HFFc6 (cell line): ENCODE measurements at places on chromosomes 3 and 15.

DNA sequence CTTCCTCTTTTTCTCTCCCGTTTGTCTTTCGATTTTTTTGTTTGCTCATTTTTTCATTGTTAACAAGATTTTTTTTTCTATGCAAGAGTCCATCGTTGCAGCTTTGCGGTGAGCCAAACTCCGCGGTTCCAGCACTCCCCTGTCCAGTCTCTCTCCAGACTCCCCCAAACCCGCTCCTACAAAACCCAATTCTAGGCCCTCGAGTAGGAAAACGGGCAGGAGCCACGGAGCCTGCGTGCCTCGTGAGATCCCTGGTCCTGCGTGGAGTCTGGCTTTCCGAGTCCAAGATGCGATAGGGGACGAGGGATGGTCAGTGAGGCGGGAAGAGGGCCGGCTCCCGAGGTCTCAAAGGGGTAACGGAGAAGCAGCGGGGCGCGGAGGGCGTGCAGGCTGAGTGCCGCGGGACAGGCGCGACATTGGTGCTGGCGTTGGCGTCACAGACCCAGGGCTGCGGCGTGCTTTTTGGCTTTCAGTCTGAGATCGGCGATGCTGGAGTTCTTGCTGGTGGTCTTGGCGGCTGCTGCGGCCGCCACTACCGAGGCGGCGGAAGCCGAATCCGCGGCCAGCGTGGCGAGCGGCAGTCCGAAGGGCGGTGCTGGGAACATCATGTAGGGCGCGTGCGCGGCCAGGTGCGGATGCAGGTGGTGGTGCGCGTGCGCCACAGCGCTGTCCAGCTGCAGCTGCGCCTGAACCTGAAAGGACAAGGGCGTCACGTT is 8.5 kb downstream of the SHOX2 start:
- DNase-seq = no peak

GRCh38 chr3:2354702-2355101 is 256.0 kb downstream of the CNTN4 start:
- no peak for DNase-seq

- DNase-seq = no peak
These were observed 73.2 kb downstream of the CLSTN2 start for GRCh38 chr3:140007911-140008869.

GRCh38 chr3:125126323-125126722 is 70.5 kb upstream of the HEG1 start:
- no peak for DNase-seq

DNA sequence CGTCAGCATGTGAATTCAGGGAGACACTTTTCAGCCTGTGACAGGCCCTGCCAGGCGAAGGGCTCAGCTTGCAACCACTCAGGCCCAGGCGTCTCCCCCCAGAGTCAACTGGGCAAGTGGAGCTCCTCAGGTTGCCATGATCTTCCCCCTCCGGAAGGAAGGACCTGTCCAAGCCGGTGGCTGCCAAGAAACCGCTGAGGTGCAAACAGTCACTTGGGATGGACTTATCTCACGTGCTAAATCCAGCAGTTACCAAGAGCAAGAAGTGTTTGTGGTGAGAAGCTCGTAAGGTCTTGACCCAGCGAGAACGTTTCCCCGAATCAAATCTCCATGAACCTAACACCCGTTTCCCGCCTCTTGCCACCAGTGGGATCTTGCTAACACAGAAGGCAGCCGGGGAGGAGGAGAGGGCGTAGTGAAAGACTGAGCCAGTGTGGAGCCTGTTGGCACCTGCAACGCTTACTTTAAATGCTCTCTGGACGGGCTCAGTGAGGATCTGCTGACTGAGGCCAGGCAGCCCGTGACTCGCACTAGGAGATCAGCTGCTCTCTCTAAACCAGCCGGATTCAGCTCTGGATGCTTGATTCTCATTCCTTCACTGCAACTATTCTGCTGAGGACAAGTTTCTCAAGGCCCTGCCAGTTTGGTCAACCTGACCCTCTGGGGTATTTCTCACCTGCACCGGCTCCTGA is 39.0 kb downstream of the IQSEC1 start:
- DNase-seq = no peak

DNA sequence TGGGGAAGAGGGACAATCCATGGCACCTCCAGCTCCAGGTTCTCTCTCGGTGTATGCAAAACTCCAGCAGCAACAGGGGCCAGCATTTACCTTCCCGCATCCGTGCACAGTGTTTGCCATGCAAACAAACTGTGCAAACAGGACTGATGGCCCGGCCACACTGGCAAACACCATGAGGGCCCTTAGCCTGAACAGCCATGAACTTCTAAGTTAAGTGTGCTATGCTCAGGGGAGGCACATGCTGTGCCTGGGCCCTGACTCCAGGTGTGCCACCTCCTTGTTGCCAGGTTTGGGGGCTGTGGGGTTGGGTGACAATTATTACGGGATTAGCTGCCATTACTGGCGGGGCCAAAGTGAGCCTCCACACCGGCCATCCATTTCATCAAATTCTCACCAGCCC is 57.5 kb downstream of the CACNA2D2 start:
- DNase-seq = no peak

GRCh38 chr3:138995706-138996105 is 10.4 kb downstream of the PRR23A start:
- no peak for DNase-seq

GRCh38 chr3:59256230-59256629 is 206.4 kb upstream of the CFAP20DC start:
- no peak for DNase-seq

GRCh38 chr3:121836481-121836880 is 1.5 kb downstream of the EAF2 start:
- no peak for DNase-seq

DNA sequence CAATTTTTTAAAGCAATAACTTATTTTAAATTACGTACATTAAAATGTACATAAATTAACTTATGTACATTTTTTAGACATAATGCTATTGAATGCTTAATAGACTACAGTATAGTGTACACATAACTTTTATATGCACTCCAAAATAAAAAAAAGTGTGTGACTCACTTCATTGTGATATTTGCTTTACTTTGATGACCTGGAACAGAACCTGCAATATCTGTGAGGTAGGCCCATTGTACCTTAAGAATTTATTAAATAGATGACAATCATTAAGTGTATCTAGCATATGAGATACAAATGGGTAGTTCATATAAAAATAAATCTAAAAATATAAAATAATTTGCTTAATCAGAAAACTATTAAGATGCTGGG is 276.7 kb downstream of the NFKBIZ start:
- no peak for DNase-seq

- no peak for DNase-seq
These were observed 346.1 kb downstream of the FEZF2 start for GRCh38 chr3:62027241-62027640.

- no peak for DNase-seq
These were observed 33.8 kb upstream of the MUC4 start for GRCh38 chr3:195845483-195845882.

- no peak for DNase-seq
These were observed 22.0 kb upstream of the LEKR1 start for GRCh38 chr3:156803952-156804741.

DNA sequence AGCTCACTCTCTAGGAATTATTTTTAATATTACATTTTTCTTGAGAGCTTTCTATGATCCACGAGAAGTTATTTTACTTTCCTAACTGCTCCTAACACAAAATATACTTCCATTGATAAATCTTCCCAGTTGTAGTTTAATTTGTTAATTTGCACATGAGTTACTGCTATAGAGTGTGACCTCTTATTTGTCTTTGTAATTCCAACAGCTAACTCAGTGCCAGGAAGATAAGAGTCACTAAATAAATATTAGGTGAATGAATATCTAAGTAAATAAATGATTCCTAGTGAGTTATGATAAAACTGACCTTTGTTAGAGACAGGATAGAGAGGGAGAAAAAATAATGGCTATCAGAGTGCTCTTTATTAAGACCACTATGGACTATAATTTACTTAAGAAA is 319.9 kb downstream of the NAALADL2 start:
- no peak for DNase-seq

DNA sequence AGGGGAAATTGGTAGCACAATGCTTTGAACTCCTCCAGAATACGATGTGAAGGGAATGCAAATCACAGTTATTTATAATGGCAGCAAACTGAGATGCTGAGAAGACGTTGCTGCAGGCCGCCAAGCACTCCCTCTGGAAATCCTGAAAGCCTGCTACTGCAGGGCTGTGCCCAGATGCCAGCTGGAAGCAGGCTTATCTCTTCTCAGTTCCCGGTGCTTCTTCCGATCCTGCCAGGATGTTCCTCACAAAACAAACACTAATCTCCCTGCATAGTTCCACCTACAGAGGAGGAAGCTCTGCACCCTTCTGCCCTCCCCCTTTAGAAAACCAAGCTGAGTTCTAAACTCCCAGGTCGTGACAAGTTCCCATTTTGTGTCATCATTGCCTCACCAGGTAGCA is 201.7 kb upstream of the BCL6 start:
- no peak for DNase-seq

DNA sequence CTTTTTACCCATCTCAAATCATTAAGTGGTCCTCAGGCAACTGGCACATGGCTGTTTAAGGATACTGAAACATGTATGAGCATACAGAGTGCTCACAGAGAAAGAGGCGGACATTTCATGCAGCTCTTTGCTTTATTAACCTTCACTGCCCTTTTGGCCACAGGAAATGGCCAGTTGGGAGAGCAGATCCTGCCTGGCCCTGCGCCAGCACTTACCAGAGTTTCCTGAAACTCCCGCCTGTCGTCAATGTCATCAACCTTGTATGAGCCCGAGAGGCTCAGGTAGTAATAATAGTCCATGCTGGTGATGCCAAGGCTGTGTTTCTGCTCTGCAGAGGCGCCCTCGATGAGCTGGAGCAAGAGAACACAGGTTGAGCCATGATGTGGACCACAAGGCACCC is 17.8 kb downstream of the LDHAL6B start:
- no peak for DNase-seq

DNA sequence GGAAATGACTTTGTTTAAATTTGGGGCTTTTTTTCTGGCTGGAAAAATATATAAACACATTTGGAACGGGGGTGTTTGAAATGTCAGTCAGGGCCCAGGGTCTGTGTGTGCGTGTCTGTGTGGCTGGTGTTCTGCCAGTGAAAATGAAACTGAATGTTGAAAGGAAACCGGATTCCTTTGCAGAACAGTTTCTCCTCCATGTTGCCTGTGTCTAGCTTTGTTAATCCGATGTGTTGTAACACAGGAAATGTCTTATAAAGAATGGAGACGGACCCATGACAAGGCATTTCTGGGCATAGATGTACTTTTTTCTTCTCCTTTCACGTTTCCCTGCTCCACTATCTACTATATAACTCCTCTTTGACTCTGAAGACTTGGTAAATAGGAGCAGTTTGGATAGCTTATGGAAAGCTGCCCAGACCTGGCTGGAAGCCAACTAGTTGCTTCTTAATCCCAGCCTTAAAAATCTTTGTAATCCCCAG is 2.8 kb downstream of the SQOR start:
- DNase-seq = peak; percentile 73

DNA sequence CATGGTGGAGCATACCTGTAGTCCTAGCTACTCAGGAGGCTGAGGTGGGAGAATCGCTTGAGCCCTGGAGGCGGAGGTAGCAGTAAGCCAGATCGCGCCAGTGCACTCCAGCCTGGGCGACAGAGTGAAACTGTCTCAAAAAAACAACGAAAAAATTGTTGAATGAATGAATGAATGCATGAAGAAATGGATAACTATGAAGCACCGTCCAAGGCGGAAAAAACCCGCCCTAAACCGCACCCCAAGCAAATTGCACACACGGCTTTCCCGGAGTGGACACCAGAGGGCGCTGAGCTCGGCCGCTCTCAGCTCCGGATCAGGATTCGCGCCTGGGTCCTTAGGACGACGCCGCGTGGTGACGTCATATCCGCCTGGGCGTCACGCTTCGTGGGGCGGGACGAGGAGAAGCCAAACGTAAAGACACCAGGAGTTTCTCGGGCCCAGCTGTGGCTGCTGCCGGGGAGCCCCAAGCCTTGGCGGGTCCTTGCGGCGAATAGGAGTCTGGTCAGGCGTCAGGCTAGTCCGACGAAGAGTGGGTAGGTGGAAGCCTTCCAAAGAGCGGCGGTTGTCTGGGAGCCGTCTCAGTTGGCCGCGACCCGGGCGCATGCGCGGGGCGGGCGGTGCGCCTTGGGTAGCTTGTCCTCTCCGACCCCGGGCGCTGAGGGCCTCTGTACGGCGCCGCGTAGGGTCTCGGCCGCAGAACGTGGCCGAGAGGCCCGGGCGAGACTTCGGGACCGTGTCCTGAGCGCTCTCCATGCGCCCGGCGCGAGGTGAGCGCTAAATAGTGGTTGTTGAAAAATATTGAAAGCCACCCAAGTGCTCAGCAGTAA is at the start of the genes HTD2 and RPP14:
HTD2 (plus strand) TSS at position 639 of the 830 bp plus-strand sequence. CDS start 11,094 bp downstream, outside the sequence.
RPP14 (plus strand) TSS at position 364 of the 830 bp plus-strand sequence. CDS start 4,085 bp downstream, outside the sequence.
- peak; percentile 95 for DNase-seq

DNA sequence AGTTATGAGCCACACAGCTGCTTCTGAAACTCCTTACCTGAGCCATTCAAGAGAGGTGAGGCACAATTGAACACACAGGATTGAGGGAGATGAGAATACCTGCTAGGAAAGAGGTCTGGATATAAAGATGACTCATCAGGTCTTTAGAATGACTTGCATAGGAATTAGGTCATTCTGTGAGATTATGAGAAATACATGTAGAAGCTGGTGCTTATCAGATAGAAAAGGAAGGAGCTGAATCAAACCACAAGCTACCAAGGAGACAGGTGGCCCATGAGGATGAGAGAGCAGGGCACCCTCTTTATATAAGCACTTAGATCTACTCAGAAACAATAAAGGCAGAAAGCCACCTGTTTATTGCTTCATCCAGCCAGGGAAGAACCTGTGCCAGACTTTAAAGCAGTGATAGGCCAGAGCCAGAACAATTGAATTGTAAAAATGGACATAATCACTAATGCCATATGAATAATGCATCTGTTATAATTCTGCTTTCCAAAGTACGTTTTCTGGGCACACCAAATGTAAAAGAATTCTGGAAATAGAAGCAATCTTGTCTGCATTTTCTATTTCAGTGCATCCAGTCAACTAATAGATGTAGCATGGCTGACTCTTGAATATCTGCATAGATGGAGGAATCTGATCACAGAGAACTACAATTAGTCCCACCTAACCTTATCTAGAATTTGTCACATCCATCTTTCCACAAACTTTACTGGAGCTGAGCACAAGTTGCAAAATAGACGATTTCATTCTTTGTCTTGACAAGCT is 74.9 kb downstream of the PIK3R4 start:
- DNase-seq = no peak

DNA sequence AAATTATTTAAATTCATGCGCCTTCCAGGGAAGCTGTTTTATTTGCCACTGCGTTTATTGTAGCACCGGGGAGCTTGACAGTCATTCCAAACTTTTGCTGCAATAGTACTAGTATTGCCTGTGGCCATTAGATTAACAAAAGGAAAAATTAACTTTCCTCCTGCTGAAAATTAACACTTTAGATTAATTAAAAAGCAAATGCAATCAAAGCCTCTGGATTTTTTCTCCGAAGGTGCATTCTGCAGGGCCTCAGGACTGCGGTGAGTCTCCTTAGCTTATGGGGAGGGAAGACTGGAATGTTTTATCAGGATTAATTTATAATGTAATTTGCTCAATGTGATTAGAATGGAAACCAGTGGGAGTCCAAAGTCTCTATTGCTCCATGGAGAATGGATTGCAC is 456.4 kb upstream of the CFAP20DC start:
- DNase-seq = no peak

DNA sequence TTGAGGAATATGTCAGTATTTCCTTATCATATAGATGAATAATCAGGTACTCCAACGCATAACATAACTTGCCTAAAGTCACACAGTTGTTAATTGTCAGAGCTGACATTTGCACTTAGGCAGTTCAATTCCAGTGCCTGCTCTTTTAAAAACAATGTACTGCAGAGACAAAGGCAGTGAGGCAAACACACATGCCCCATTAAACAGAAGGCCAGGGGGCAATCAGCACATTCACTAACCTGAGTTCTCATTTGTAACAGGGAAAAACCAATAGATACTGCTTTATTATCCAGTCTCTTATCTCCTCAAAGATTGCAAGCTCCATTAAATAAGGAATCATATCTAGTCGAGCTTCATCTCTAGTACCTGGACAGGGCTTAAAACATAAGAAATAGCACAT is 1017.4 kb downstream of the SQOR start:
- no peak for DNase-seq
